ENCODE measurements at places on chromosomes 5 and 9.
A peak's percentile ranks its signal among the peaks of the same experiment; 100 is the strongest.

GRCh38 chr5:6260846-6261245, 117.5 kb downstream of the MED10 start:
- no peak for DNase-seq

DNA sequence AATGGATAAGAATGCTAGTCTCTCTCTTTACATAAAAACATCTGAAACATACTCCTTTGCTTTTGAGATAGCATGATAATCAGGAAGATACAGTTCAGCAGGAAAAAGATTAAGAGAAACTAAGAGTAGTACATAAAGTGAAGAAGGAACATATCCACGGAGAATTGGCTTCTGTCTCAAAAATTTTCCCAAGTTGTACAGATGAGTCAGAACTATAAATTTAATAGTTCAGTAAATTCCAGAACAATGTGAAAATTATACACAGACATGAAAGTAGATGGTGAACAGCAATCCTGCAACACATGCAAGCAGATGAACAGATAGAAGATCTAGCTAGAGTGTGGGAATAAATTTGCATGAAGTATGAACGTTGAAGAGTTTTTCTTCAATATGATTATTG, 691.4 kb upstream of the RIOK2 start:
- DNase-seq = peak; percentile 6

DNA sequence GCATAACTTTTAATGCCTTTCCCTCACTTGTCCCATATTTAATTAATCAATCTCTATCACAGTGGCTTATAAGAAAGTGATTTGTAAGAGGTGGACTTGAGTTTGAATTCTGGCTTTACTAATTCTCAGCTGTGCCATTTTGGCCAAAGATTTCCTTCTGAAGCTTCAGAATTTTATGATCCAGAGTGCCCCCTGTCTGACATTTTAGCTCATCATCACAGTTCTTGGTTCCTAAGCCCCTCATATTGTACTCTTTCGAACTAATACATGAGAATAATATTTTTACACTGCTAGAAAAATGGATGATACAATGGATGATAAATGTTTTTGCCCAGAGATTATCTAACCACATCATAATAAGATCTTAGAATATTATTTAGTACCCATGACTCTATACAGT, 1014.1 kb downstream of the PTPRD start:
- DNase-seq = no peak

DNA sequence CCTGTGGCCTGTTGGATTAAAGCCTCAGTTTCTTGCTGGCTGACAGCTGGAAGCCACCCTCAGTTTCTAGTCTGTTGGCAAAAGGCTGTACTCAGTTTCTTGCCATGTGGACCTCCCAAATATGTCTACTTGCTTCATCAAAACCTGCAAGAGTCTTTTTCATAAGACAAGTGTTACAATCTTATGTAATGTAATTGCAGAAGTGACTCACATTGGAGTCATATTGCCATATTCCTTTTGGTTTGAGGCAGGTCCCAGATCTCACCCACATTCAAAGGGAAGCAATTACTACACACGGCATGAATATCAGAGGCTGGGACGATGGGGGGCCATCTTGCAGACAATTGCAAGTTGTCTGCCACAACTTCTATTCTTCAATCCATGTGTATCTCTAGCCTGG, 286.7 kb upstream of the IL12B start:
- no peak for DNase-seq

DNA sequence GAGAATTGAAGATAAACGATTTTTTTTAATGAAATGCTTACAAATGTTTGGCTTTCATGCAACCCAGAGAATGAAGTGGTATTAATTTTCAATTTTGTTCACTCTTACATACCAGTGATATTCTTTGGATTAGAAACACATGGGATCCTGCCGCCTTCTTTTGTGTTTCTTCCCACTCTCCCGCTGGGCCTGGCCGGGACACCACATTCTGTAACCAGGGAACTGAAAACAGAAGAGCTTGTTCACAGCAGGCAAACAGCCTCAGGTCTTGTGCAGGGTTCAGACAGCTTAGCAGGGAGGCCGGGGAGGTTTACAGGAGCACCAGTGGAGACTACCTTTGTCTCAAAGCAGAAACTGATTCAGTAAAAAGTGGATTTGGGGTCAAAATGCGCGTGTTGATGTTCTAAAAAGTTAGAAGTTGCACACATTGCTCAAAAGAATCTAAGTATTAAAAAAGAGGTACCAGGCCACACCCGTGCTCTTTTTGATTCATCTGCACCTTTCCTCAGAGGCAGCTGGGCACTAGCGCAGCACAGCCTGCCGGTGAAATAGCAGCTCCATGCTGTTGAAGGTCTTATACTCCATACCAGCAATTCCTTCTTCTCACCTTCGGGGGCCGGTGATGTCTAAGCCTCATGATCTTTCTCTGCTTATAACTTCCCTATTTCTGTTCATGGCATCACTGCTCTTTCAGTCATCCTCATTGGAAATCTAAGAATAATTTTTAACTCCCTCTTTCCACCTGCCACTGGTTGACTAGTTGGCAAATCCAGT, 67.1 kb downstream of the GRAMD2B start:
- DNase-seq = no peak

DNA sequence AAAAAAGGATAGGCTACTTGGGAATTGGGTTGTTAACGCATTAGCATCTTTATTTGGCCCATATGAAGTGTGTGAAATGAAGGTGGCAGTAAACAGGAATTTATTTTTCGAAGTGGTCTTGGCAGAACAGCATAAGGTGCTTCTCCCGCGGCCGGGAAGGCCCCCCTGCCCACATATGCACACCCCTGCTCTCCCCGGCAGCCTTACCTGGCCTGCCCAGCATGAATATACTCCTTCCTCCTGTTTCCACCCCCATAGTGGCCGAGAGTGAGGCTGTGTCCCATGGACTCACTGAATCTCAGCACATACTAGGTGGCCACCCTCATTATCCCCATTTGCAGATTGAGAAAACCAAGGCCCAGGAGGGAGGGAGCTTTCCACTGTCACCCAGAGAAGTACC, 54.0 kb upstream of the OLFM1 start:
- no peak for DNase-seq

- DNase-seq = no peak
These were observed 605.4 kb downstream of the PTPRD start for GRCh38 chr9:10007356-10007755.

Measured in HFFc6 (cell line).